CD4-positive, alpha-beta T cell treated with Interleukin-12 subunit alpha and Interleukin-12 subunit beta, for 1 hour (primary cell): ENCODE measurements at places on chromosomes 6 and 20.

DNA sequence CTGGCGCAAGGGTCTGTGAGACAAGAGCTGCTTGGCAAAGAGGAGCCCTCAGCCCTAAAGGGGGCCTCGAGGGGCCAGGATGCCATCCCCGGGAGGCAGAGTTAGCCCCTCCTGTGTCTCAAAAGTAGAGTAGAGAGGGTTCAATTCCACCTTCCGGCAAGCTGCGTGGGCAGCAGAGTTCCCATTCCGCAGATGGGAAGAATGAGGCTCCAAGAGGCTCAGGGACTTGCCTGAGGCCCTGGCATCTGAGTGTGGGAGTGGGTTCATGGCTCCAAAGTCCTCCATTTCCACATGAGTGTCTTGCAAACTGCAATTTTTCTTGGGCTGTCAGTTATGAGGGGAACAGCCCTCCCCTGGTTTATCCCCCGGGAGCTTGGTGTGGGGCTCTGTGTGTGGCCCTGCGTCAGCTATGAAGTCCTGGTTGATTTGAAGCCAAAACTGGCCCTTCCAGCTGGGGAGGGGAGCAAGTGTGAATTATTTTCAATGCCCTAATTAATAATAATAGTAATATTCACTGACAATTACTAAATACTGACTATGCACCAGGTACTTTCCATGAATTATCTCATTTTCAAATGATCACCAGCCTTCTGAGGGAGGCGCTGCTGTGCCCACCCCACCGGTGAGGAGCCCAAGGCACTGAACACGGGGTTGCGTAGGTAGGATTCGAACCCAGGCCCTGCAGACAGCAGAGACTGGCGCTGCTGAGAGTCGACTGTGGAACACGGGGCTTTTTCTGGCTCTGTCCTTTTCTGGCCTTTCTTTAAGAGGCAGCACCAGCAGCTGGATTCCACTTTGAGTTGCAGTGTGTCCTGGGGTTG, 153.0 kb upstream of the PTPN1 start:
- DNase-seq: no peak

GRCh38 chr6:44624226-44624625, 236.7 kb downstream of the CDC5L start:
- no peak for DNase-seq

DNA sequence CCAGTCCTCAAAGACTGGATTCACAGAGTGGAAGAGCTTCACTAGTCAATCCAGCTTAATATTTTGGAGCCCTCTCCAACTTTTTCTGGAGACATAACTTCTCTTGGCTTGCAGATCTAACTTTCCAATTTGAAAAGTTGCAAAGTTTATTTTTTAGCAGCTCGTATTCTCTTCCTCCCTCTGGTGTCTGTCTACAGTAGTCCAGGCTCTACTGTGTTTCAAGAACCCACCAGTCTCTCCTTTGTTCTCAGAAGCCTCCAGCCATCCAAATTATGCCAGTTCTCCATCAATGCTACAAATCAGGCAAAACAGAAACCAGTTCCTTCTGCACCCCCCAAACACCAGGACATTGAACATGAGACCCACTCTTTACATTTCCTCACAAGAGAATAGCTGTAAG, 376.1 kb upstream of the OPRM1 start:
- no peak for DNase-seq

GRCh38 chr6:117531809-117532725, 49.6 kb downstream of the DCBLD1 start:
- DNase-seq: no peak

GRCh38 chr6:154337406-154338005, 19.1 kb downstream of the IPCEF1 start:
- DNase-seq: no peak

- no peak for DNase-seq
These were observed 699.1 kb downstream of the EPM2A start for GRCh38 chr6:145036236-145036635.

- no peak for DNase-seq
These were observed 12.7 kb downstream of the SAYSD1 start for GRCh38 chr6:39102071-39102820.

- no peak for DNase-seq
These were observed 27.9 kb downstream of the B4GALT5 start for GRCh38 chr20:49685809-49686208.

- DNase-seq: no peak
These were observed 121.2 kb upstream of the LAMP5 start for GRCh38 chr20:9392892-9393857.

- no peak for DNase-seq
These were observed 724.5 kb downstream of the TFAP2A start for GRCh38 chr6:9690388-9690787.

GRCh38 chr6:111988926-111989325, 65.0 kb upstream of the CCN6 start:
- DNase-seq: no peak

DNA sequence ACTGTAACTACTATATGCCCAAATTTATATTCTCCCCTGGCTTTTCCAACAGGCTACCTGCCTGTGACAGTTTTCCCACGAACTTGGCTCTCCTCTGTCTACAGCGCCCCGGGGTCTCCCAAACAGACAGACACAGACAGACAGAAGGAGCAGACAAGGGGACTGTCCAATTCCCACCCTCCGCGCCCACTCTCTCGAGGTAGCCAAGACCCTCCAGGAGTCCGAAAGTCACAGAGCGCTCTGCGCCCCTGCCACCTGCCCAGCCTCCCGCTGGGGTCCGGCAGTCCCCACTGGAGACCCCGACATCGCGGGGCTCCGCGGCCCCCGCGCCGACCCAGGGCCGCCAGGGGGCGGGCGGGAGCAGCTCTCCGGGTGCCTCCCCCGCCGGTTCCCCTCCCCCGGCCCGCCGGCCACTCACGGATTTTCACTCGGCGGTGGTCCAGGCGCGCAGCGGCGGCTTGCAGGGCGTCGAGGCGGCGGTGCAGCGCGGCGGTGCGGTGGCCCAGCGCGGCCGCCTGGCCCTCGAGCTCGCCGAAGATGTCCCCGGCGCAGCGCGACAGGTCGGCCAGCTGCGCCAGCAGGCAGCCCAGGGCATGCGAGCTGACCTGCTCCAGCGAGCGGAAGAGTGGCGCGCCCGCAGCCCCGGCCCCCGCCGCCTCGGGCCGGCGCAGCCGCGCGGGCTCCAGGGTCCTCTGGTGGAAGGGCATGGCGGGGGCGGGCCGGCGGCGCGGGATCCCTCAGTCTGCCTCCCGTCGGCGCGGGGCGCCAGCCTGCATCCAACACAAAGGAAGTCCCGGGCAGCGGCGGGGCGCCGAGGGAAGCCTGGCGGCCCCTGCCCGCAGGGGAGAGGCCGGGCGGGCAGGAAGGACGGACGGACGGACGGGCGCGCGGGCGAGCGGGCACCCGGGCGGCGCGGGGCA, 81.3 kb upstream of the CCDC28A start:
- DNase-seq: peak; percentile 53

DNA sequence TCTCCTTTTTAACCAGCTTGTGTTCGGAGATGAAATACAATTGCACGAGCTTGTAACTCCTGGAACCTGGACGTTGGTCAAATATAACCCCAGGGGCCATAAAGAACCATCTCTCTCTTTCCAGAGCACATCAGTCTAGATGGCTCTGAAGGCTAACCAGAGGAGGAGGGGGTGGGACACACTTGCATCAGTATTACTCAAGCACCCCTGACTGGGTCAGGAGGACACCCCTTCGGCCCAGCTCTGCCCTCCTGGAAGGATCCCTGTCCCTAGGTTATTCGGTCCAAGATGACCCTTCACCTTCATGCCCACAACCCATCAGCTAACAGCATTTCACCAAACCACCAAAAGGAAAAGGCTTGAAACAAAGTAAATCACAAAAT, 67.1 kb downstream of the FYN start:
- DNase-seq: no peak

- no peak for DNase-seq
These were observed 6.4 kb downstream of the SNPH start for GRCh38 chr20:1272368-1273100.

DNA sequence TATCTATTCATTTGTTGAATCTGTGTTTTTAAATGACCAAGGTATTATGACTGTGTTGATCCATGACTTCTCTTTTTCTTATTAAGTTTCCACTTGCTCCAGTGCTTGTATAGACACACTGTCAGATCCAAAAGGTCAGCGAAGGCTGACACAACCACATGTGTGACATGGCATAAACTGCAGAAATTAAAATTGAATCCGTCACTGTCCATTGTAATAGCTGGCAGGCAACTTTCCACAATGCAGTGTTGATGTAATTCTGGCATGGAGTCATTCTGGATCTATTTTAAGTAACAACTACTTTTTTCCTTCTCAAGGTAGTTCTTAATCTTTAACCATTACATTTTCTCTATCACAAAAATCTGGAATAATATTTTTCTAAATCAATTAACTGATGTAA, 145.3 kb downstream of the AIG1 start:
- no peak for DNase-seq

DNA sequence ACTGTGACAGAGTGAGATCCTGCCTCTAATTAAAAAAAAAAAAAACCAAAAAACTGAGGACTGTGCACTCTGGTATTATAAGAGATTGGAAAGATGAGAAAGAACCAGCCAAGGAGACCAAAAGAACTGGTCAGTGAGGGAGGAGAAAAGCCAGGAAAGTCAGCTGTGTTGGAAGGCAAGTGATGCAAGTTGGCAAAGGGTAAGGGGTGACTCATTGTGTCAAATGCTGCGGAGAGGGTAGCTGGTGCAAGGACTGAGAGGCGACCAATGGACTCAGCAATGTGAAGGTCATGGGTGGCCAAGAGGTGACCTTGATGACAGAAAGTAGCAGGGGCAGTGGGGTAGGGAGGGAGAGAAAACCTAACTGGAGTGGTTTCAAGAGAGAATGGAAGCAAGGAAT, 27.4 kb upstream of the LRRN4 start:
- DNase-seq: no peak

DNA sequence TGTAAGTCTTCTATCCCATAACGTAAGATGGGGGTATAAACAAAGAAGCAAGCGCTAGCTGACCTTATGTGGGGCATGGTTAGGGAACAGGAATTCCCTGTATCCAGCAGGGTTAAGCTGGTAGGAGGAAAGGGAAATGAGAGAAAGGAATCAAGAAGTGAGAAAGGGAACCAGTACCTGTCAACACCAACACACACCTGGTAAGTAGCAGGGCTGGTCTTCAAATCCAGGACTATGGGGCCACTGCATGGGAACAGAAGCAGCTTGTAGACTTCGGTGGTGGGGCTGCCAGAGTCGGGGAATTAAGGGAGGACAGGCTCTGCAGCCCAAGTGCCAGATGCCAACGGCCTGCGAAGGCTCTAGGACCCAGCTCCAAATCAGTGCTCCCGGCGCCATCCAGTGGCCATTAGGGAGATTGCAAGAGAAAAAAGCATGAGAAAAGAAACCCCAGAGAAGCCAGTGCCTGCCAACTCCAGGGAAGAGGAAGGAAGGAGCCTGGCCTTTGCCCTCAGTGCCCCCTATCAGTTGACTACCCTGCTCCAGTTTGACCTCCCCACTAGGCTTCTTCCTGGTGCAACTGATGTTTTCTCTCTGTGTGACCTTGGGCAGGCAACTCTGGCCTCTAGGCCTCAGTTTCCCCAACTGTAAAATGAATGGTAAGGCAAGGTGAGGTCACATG, 15.8 kb upstream of the RBPJL start:
- peak; percentile 69 for DNase-seq

- DNase-seq: no peak
These were observed 48.2 kb downstream of the TSHZ2 start for GRCh38 chr20:53020376-53020775.

DNA sequence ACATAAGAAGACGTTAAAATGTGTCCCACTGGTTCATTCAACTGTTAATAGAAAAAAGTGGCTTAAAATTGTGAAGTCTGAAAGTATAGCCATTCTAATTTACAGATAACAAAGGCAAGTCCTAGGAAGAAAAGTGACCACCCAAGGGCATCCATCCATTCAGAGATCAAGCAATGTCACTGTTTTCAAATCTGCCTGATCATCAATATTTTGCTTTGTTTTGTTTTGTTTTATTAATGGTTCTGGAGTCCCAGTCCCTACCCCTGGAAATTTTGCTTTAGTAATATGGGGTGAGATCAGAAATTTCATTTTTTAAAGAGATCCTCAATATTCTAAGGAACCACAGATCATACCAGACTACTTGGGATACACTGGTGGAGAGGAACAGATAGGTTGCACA, 17.3 kb downstream of the KIAA0408 start:
- no peak for DNase-seq

DNA sequence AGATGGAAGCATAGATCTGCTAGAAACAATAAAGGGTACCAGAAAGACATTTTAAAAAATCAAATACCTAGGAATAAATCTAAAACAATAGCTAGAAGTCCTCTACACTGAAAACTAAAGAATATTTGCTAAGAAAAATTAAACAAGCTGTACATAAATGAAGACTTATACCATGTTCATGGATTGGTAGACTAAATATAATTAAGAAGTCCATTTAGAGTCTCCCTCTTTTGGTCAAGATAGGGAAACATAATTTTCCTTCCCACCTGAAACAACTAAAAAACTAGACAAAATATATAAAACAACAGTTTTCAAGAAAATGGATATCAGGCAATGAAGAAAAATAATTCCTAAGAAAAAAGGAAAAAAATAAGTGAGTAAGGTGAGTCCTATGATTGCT, 120.0 kb upstream of the TAB2 start:
- DNase-seq: no peak

- DNase-seq: no peak
These were observed 232.8 kb downstream of the THBS2 start for GRCh38 chr6:169020821-169021220.

DNA sequence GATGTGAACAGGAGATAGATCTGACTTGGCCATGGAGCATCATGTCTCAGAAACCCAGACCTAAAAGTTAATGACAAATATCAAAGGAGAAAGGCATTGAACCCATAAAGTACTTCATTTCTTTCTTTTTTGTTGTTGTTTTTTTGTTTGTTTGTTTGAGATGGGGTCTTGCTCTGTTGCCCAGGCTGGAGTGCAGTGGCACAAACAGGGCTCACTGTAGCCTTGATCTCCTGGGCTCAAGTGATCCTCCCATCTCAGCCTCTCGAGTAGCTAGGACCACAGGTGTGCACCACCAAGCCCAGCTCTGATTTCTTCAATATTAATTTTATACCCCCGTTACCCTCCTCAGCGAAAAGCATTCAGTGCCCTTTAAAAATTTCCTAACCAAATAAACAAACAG, 45.8 kb downstream of the KIF16B start:
- DNase-seq: no peak

GRCh38 chr6:132194529-132194928, 206.7 kb downstream of the MOXD1 start:
- DNase-seq: no peak

- peak; percentile 53 for DNase-seq
These were observed 12.1 kb downstream of the FOXS1 start for GRCh38 chr20:31833130-31833930.

- no peak for DNase-seq
These were observed 30.1 kb downstream of the HEBP2 start for GRCh38 chr6:138434096-138434495.

- DNase-seq: no peak
These were observed 251.6 kb downstream of the ADGB start for GRCh38 chr6:146850238-146850896.
